Occipital lobe (tissue), 3 donors: ENCODE measurements at places on chromosomes 1 and 21. TPM values are rescaled to one million over a fixed set of nuclear protein-coding genes. Genes with fewer than 3 reads are reported as not detected.

- no peak for DNase-seq
These were observed 210.8 kb upstream of the C1orf174 start for GRCh38 chr1:4110888-4111287.

- no peak for DNase-seq
These were observed 623.2 kb upstream of the PKN2 start for GRCh38 chr1:88060750-88061491.

GRCh38 chr1:32989160-32990050 lies 24.8 kb upstream of the RNF19B start:
- no peak for DNase-seq

GRCh38 chr1:73659136-73659535 lies 538.8 kb downstream of the LRRIQ3 start:
- DNase-seq = no peak

DNA sequence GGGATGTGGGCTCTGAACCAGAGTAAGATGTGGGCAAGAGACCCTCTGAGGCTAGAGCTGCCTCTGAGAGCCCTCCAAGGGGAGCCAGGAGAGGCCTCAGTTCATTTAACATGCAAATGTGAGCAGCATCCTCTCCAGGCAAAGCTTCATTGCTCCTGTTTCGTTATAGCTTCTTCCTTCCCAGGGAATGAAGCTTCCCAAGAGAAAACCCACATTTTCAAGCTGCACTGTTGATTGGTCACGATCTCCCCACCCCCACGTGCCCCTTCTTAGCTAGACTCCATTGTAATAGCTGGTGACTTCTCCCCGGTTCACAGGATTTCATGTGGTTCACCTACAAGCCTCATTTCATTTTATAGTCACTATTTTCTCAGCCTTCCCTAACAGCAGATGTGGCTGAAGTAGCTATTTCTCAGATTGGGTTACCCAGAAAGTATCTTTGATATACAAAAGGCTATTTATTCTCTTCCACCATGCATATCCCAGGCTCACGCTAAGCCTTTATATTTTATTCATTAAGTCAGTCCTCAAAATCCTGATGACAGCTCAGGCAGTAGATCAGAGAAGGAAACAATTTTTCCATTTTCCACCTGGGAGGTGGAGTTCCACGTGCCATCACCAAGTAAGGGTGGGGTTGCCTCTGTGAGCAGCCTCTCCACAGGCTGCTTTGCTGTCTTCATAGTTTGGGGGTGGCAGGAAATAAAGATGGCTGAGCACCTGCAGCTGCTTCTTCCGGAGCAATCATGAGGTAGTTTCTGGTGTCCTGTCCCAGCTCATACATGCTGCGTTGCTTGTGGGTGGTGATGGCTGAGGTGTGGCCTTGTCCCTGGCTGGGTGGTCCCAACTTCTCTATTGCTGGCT lies 178.3 kb upstream of the RAB4A start:
- DNase-seq = no peak

DNA sequence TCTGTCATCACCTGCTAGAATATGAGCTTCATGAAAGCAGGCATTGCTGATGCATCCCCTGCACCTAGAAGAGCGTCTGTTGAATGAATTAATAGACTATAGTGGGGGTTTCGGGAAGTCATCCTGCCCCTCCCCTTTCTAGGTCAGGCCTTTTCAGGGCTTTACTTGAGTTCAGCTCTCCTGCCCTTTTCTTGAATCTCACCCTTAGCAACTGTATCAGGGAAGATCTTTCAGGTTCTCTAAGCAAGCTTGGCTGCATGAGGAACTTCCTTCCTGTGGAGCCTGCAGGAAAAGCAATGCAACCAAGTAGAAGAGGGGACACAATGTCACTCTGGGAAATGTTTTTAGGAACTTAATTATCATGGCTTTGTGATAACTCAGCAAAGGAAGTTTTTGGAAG lies 27.2 kb upstream of the KIAA0040 start:
- no peak for DNase-seq

GRCh38 chr1:61636814-61637213 lies 88.1 kb downstream of the TM2D1 start:
- DNase-seq = no peak

GRCh38 chr1:156146020-156146768 lies 7.2 kb upstream of the SEMA4A start:
- no peak for DNase-seq

GRCh38 chr1:12230549-12231275 lies 882 bp downstream of the VPS13D start:
- no peak for DNase-seq

GRCh38 chr1:97006044-97006661 lies 284.6 kb downstream of the PTBP2 start:
- peak; percentile 29 for DNase-seq

- DNase-seq = no peak
These were observed 93.3 kb downstream of the PDE9A start for GRCh38 chr21:42746593-42747275.

The MRPL9 gene
- total RNA-seq = 44.6 TPM

DNA sequence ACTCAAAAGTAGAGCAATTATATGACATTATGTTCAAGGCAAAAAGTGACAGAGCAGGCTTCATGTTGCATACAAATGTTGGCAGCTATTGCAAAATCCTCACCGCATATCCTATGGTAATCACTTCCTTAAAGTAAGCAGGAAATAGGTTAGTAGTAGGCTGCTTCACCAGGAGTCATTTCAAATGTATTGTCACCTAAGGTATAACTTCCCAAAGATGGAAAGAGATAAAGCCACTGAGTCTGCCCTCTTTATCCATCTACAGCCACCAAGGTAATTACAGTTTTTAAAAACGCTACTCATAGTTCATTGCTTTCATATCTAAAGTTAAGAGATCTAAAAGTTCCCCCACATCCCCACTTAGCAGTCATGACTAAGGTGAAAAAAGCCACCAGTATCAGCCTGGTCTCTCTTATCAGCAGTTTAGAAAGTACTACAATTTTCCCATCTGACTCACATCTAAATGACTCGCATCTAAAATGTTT lies 31.6 kb upstream of the UBE2U start:
- DNase-seq = no peak

DNA sequence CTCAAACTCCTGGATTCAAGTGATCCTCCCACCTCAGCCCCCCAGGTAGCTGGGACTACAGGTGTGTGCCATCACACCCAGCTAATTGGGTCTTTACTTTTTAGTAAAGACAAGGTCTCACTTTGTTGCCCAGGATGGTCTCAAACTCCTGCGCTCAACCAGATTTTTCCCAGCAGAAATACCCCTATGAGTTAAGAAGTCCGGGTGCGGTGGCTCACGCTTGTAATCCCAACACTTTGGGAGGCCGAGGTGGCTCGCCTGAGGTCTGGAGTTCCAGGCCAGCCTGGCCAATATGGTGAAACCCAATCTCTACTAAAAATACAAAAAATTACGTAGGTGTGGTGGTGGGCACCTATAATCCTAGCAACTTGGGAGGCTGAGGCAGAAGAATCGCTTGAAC lies 6.5 kb upstream of the L1TD1 start:
- DNase-seq = no peak

The NOTCH2 gene
- 30.3 TPM for total RNA-seq

The ITSN1 gene
- total RNA-seq = 77.8 TPM

- no peak for DNase-seq
These were observed 19.1 kb upstream of the LYST start for GRCh38 chr1:235885655-235886262.

The IGSF21 gene
- total RNA-seq = 45.9 TPM

The CACHD1 gene
- total RNA-seq = 14.3 TPM

The FCGR2B gene
- 0.47 TPM for total RNA-seq
